Cortex of kidney (tissue), 1 donor: ENCODE measurements at places on chromosomes 7 and 10.

GRCh38 chr7:11466517-11467105 lies 365.4 kb downstream of the THSD7A start:
- DNase-seq, result no peak

- DNase-seq, result no peak
Observed at GRCh38 chr7:127885843-127886242, 145.4 kb downstream of the LRRC4 start.

DNA sequence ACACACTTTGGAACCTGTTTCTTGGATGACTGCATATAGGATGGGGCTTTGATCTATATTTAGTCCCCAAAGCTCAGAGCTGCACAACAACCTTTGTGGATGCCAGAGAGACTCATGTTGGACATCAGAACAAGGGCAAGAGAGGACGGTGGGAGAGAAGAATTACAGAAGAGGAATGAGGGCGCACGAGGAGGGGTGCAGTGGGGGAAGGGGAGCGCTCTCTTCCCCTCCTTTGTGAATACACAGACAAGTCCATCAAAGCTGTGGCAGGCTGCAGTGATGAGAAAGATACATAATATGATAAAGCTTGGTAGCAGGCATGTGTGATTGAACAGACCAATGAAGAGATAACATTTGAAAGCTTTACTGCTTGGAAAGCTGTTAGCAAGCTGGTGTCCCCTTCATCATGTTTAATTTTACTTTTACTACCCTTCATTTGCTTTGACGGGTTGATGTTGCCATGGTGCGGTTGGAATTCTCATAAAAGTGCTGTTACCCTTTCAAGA lies 857.8 kb downstream of the KCNMA1 start:
- no peak for DNase-seq

GRCh38 chr7:115631782-115632181 lies 398.8 kb downstream of the TFEC start:
- no peak for DNase-seq

- no peak for DNase-seq
Observed at GRCh38 chr7:135333200-135333599, 99.6 kb downstream of the STRA8 start.

- DNase-seq, result no peak
Observed at GRCh38 chr7:29234438-29234837, 39.9 kb downstream of the CHN2 start.

- DNase-seq, result no peak
Observed at GRCh38 chr7:130228840-130229502, 21.3 kb downstream of the SSMEM1 start.

- DNase-seq, result no peak
Observed at GRCh38 chr7:90210981-90211380, 559 bp upstream of the STEAP2 start.

DNA sequence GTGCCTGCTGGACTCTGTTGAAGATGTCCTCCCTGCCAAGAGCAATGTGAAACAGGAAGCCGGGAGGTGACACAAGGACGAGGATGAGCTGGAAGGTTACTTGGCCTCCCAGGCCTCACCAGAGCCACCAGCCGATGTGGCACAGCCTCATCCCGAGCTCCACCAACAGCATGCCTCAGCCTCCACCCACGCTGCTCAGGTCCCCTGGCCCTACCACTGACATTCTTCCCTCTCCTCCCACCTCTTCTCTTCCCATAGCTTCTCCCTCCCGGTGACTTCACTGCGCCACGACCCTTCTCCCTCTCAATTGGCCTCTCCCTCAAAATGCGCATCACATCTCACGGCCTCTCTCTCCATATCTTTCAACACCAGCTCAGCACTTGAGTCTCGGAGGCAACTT lies 249.9 kb downstream of the SKAP2 start:
- no peak for DNase-seq

DNA sequence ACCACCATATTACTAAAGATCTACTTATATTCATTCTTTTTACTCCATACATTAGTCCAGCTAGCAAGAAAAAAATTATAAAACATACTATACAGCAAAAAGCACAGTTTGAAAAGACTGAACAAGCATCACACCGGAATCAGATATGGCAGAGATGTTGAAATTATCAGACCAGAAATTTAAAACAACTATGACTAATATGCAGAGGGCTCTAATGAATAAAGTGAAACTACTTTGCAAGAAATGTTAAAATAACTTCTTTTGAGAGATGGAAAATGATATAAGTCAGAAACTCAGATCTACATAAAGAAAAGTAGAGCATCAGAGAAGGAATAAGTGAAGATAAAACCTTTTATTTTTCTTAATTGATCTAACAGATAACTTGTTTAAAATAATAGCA lies 50.9 kb downstream of the SGCE start:
- DNase-seq, result no peak

- DNase-seq, result no peak
Observed at GRCh38 chr10:70992436-70992835, 104.1 kb upstream of the PCBD1 start.

DNA sequence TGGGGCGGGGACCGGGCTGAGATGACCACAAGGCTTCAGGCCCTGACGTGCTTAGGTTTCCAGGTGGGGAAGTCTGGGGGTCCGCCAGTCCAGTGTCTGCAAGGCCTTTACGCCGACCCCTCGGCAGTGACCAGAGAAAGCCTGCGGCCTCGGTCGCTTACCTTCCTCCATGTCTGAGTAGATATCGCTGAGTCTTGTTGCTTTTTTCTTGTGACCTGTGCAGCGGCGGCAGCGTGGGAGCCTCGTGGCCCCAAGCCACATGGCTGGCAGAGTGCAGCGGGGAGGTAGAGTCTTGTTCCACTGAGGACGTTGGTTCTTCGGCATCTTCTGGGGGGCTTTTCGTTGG lies 329 bp downstream of the NOLC1 start:
- DNase-seq, result no peak

GRCh38 chr10:120598386-120598785 lies 141.4 kb downstream of the PLPP4 start:
- DNase-seq, result no peak

DNA sequence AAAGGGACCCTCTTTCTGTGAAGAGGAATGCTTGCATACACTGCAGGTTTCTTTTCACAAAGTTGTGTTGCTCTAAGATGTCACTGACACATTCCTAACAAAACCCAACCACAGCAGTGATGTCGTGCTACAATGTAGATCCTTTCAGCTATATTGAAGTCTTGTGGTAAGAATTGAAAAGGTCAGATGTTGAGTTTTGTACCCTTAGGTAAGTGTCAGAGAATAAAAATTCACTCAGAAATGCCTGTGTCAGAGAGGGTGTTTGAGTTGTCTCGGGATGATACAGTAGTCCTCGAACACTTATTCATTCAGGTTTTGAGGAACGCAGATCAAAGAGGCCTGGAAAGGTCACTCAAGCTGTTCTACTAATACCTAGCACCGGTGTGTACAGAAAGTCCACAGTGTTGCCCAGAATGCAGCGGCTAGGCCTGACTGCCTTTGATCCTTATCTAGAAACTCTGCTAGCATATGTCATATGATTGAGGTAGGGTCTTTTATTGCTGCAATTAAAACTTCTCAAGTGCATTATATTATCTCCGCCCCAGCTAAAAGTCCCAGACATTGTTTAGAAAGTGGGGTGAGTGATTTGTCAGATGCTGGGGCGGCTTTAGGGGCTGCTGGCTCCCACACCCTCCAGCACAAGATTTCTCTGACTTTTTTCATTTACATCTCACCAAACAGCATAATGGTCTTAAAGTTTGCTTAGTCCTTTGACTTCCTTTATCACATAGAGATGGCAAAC lies 26.0 kb downstream of the RNF32 start:
- DNase-seq, result no peak

- no peak for DNase-seq
Observed at GRCh38 chr10:11318826-11319598, 292.4 kb downstream of the USP6NL start.

DNA sequence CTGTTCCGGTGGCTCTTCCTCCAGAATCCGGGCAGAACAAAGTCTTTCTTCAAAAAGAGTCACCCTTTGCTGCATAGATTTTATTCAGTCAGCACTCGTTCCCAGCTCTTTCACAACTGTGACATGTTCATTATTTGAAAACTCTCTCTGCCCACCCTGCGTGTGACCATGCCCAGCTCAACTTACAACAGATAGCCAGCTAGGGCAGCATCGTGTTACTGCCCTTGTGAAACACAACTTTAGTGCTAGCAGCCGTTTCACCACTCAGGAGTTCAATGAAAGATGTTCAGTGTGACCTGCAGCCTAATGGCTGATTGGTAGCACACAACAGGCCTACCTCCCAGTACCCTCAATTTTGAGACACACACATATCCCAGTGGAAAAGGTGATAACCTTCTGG lies 57.9 kb downstream of the ZNF438 start:
- no peak for DNase-seq
